ENCODE measurements at places on chromosomes 3 and 15.

- no peak for DNase-seq
Observed at GRCh38 chr3:186095561-186096081, 13.3 kb downstream of the ETV5 start.

GRCh38 chr15:101525087-101525669 lies 35.7 kb upstream of the PCSK6 start:
- DNase-seq, result no peak

DNA sequence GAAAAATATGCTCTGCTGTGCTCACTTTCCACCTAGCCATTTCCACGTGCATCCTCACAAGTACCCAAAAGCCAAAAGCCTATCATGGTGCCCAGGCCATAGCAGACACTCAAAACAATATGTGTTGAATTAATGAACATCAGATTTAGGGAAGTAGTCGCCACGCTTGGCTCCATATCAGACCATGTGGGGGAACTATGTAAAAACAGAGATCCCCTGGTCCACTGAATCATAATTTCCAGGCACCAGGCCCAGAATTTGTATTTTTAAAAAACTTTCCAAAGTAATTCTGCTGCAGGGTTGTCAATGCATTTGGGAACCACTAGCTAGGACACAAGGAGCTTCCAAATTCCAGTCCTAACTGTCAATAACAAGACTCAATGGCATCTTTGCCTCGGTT lies 77.3 kb downstream of the CNTN3 start:
- no peak for DNase-seq

- no peak for DNase-seq
Observed at GRCh38 chr15:89359471-89360293, 25.1 kb upstream of the POLG start.

GRCh38 chr15:76718863-76719262 lies 186.3 kb downstream of the SCAPER start:
- no peak for DNase-seq

DNA sequence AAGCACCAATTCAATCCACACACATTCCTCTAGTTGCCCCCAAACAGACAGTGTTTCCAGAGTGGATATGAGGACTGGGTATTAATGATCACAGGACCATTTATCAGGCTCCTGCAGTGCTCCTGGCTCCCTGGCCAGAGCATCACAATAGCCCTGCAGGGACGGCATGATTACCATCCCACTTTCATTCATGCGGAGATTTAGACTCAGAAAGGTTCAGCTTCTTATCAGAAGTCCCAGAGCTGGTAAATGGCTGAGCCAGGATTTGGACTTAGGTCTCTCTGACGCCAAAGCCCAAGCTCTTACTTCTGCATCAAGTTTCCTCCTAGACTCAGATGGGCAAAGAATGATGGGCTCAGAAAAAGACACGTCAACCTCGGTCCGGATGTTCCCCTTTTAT lies 2.9 kb upstream of the EPHB3 start:
- DNase-seq, result no peak

DNA sequence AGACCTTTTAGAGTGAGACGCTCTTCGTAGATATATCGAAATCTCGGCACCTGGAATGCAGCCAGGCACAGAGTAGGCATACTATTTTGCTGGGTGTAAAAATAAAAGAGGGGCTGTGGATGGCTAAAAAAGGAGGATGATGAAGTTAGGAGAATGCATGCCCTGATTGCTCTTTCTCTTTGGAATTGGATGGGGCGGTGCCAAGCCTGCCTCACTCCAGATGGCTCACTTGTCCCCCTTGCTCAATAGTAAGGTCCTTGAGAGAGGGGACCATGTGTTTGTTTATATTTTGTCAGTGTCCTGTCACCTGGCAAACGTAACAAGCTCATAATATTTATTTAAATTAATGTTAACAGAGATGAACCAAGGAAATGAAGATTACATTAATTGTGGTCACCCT lies 33.0 kb downstream of the SNRK start:
- DNase-seq, result no peak

DNA sequence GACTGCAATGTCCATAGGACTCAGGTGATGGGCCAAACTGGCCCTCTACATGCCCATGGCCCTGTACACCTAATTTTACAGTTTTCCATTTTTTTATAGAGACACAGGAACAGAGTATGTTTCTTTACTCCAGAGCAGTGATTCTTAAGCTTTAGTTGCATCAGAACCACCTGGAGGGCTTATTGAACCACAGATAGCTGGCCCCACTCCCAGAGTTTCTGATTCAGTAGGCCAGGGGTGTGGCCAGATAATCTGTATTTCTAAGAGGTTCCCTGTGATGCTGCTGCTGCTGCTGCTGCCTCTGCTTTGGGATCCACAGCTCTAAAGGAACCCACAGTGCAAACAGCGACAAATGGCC lies 5.1 kb downstream of the RBP1 start:
- no peak for DNase-seq

DNA sequence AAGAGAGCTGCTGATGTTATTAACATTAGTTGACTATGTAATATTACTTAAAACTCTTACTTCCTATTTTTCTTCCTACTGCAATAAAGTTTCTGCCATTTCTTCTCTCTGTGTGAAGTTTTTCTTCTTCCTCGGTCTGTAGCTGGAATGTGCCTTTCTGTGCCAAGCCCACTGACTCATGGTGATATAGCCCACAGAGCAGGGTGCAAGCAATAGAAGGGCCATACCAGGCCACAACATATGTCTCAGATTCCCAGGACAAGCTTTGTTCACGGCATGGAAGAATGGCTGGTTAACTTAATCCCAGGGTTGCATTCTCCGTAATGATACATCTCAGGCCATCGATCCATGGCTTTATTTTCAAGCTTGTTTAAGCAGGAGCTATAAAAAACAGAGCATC lies 815.3 kb downstream of the TUSC7 start:
- no peak for DNase-seq

- DNase-seq, result no peak
Observed at GRCh38 chr3:103055021-103055520, 620.3 kb downstream of the ZPLD1 start.

GRCh38 chr3:174931473-174932353 lies 72.6 kb downstream of the NAALADL2 start:
- DNase-seq, result no peak

GRCh38 chr3:53749448-53749847 lies 96.8 kb downstream of the CHDH start:
- no peak for DNase-seq
